ENCODE measurements at places on chromosomes 16 and 17.

- no peak for DNase-seq
Measured at GRCh38 chr16:71491054-71491453, 1.9 kb upstream of the ZNF19 start.

GRCh38 chr17:37225465-37225864 is 150.3 kb upstream of the C17orf78 start:
- DNase-seq: no peak

GRCh38 chr17:66255112-66255511 is 25.9 kb upstream of the APOH start:
- DNase-seq: peak; percentile 34

- DNase-seq: no peak
Measured at GRCh38 chr17:5555254-5555653, 29.1 kb downstream of the NLRP1 start.

GRCh38 chr16:46973207-46973995 is at the start of gene DNAJA2:
DNAJA2 (minus strand) TSS chr16:46973674; CDS start chr16:46973572, 102 bp downstream.
- peak; percentile 80 for DNase-seq

DNA sequence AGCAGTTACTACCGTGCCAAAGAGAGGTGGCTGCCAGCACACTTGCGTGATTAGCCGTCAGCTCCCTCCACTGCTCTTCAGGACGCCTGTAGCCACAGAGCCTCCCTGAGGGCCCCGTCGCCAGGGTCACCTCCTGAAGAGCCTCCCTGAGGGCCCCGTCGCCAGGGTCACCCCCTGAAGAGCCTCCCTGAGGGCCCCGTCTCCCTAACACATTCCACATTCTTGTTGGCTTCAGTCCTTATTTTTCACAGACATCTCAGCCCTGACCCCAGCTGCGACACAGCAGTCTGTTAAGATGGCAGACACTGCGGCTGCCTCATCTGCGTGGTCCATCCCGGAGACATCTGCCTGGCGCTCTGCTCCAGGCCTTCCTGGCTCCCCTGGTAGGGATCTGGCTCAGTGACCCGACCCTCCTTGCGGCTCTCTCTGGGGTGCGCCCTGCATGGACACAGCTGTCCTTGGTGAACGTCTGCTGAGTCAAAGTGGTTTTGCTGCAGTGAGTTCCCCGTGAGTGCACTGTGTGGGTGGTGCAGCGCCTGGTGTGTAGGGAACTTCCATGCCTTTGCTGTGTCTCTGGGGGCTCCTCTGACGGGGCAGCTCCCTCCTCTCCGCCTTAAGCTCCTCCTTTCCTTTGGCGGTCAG is 11.4 kb downstream of the ACSF3 start:
- no peak for DNase-seq

Data from GDM1 (cell line).